ENCODE measurements at places on chromosomes 7 and 10. TPM values are rescaled to one million over a fixed set of nuclear protein-coding genes. Genes with fewer than 3 reads are reported as not detected.

The PLEKHS1 gene
- not detected for total RNA-seq

The TACR2 gene
- 0.19 TPM for total RNA-seq

The ARMH3 gene
- total RNA-seq = 9.6 TPM

The TNKS2 gene
- 54.0 TPM for total RNA-seq

The GDF2 gene
- total RNA-seq = not detected
